T-helper 2 cell (primary cell): ENCODE measurements at places on chromosomes 1 and 21.

- DNase-seq, result no peak
Observed at GRCh38 chr1:31483012-31483946, 70.3 kb downstream of the SERINC2 start.

GRCh38 chr1:9250411-9251381 lies 16.1 kb downstream of the H6PD start:
- DNase-seq, result no peak

DNA sequence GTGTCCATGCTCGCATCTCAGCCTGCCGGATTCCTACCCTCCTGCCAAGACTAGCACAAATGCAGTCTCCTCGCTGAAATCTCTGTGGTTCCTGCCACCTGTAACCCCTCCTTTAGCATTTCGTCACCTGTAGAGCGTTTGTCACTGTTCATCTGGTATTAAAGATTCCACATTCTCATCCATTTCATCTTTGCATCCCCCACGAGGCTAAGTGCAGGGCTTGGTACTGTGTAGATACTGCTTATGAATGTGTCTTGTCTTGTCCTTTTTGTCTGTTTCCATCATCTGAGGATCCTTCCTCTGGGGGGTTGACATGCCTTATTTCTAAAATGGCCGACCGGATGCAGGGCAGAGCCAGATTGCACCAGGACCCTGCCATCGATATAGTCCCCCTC lies 53.7 kb upstream of the DNAJC6 start:
- DNase-seq, result no peak

- no peak for DNase-seq
Observed at GRCh38 chr1:53606651-53607051, 132.3 kb downstream of the GLIS1 start.

- no peak for DNase-seq
Observed at GRCh38 chr1:24805534-24806301, 60.5 kb downstream of the CLIC4 start.

DNA sequence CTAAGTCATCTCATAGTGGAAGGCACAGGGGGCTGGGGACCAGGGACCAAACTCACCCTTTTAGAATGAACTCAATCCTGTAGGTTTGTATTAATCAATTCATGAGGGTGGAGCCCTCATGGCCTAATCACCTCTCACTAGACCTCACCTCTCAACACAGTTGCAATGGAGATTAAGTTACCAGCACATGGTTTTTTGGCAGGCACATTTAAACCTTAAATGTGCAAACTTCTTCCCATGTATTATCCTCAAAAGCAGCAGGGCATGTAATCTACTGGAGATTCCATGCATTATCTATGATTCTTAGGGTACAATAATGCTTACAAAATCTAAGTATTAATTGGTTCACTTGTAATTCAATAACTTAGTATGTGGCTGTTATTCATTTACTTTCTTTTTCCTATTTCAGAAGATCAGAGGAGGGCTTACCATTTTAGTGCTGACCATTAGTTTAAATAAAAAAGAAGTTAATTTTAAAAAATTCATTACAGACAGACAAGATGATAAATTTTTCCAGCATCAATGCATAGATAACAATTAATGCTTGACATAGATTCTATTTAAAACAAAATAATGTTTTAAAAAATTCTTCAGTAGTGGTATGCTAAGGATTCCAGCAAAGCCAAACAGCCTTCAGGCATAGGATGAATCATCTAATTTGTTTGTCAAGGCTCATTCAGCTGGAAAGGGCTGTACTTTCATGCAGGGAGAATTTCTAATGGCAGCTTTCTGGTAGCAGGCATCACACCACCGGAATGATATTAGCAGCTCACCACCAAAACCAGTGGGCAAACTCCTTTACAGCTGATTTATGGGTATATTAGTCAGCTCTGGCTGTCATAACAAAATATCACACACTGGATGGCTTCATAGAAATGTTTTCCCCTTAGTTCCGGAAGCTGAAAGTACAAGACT lies 124.6 kb upstream of the ZNF648 start:
- no peak for DNase-seq

GRCh38 chr1:209417761-209418160 lies 165.8 kb upstream of the CAMK1G start:
- no peak for DNase-seq

DNA sequence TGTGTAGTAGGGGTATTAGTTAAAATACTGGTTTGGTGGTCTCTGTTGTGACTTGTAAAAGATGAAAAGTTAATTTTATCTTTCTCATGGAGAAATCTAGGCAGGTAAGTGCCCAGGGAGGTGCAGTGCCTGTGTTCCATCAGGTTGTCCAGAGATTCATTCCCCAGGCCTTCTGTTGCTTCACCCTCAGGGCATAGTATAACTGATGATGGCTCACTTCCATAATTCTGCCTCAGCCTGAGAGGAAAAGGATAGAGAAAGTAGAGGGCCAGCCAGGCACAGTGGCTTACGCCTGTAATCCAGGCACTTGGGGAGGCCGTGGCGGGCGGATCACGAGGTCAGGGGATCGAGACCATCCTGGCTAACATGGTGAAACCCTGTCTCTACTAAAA lies 153.9 kb downstream of the FMN2 start:
- no peak for DNase-seq

- no peak for DNase-seq
Observed at GRCh38 chr1:230158415-230159291, 91.6 kb downstream of the GALNT2 start.

GRCh38 chr1:169109561-169110134 lies 3.2 kb downstream of the ATP1B1 start:
- DNase-seq, result no peak

DNA sequence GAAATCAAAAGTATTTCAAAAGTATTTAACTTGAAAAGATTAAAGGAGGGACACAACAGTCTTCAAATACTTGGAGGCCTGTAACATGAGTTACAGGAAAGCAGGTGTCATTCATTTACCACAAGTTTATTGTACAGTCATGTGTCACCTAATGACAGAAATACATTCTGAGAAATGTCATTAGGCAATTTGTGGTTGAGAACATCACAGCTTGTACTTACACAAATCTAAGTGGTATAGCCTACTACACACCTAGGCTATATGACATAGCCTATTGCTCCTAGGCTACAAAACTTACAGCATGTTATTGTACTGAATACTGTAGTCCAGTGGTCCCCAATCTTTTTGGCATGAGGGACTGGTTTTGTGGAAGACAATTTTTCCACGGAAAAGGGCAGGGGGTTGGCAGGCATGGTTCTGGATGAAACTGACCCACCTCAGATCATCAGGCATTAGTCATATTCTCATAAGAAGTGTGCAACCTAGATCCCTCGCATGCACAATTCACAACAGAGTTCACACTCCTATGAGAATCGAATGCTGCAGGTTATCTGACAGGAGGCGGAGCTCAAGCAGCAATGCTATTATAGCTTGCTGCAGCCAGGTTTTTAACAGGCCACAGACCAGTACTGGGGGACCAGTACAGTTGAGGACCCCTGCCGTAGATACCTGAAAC lies 25.0 kb upstream of the PHTF1 start:
- DNase-seq, result no peak
